ENCODE measurements at places on chromosomes 4 and X.

DNA sequence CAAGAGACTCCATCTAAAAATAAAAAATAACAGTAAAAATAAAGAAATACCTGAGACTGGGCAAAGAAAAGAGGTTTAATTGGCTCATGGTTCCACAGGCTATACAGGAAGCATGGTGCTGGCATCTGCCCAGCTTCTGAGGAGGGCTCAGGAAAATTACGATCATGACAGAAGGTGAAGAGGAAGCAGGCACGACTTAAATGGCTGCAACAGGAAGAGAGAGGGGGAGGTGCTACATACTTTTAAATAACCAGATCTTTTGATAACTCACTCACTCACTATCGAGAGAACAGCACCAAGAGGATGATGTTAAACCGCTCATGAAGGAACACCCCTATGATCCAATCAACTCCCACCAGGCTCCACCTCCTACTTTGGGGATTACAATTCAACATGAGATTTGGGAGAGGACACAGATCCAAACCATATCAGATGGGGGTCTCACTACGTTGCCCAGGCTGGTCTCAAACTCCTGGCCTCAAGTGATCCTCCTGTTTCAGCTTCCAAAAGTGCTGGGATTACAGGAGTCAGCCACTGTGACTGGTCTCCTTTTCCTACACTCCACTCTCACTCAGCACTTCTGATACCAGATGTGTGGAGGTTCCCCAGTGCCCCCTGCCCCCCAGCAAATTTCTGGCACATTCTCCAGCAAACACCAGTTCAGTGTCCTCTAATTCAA, 11.9 kb upstream of the ZNF157 start:
- no peak for DNase-seq

GRCh38 chr4:2991243-2991642, 27.9 kb downstream of the GRK4 start:
- DNase-seq, result no peak

- no peak for DNase-seq
Observed at GRCh38 chrX:71053217-71053621, 14.9 kb downstream of the SNX12 start.

GRCh38 chrX:108199691-108200090, 108.1 kb downstream of the ATG4A start:
- no peak for DNase-seq

- no peak for DNase-seq
Observed at GRCh38 chrX:34654696-34655490, 2.2 kb downstream of the TMEM47 start.

GRCh38 chr4:23680671-23681518, 209.0 kb downstream of the PPARGC1A start:
- no peak for DNase-seq

DNA sequence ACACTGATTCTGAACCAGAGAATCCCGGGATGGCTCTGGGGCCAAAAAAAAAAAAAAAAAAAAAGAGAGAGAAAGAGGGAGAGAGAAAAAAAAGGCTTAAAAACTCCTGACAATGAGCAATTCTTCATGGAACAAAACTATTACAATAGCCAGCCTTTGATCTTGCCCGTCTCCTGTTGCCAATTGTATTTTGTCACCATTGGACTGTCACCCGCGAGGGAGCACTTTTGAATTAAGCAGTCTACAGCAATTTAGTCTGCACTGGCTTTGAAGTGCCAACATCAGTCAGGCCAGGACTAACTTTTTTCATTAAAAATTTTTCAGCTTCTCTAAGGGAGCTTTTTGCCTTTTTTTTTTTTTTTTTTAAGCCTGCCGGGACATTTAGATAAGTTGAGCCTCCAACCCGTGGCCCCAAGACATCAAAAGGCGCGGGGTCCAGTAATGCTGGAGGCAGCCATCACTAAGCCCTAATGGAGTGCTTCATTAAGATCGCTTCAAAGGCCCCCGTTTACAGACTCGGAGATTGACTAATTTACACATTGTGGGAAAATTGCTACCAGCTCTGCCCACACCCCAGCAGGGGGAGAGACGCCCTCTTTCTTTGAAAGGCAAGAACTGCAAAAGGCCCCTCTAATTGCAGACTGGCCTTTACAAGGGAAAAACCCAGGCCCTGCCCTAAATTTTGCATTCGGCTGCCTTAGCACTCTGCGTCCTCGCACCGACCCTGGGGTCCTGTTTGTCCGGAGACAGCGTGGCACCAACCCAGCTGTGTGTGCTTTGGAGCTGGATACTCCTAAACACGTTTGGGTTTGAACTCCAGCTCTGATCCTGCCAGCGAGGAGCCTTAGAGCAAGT, 98.1 kb upstream of the MSX1 start:
- no peak for DNase-seq

DNA sequence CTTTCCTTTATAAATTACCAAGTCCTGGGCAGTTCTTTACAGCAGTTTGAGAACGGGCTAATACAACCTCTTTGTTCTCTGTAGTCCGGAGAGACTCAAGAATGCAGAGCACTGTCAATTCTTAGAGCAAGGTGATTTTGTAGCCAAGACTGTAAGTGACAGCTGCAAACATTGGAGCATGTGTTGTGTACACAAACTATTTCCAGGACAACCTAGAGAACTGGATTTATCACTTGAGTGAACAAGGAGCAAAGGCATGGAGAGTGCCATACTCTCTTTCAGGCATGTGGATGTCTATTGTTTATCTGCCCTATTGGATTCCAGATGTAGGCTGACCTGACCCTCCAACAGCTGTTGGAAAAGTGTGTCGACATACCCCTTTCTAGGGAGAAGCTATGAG, 153.9 kb downstream of the SPANXN3 start:
- DNase-seq, result no peak

- no peak for DNase-seq
Observed at GRCh38 chr4:169335331-169335730, 64.6 kb upstream of the SH3RF1 start.

DNA sequence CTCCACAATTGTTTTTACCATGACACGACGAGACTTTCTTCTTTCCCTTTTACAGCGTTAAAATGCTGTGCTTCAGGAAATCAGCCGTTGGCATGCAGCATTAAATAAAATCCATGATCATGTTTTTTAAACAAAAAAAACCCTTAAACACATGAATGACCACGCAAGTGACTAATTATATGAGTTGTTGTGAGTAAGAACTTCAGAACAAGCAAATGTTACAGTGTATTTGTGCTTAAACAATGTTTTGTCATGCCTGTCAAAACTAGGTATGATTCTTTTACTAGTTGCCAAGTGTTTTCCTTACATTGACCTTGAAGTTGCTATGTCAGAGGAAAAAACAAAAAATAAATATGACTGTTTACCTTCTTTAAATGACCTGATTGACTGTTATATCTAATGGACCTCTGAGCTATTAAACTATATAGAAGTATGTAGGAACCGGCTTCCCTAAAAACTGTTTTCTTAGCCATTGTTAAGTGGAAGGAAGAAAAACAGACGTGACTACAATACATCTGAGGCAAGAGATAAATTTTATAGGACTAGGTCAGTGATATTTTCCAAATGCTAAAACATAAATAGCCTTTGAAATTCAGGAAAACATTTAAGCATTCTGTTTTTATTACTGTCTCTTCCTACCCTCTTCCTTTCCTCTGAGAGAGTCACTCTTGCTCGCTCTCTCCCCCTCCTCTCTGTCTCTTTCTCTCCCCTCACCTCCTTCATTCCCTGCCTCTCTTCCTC, 197.1 kb downstream of the PALLD start:
- DNase-seq, result no peak

DNA sequence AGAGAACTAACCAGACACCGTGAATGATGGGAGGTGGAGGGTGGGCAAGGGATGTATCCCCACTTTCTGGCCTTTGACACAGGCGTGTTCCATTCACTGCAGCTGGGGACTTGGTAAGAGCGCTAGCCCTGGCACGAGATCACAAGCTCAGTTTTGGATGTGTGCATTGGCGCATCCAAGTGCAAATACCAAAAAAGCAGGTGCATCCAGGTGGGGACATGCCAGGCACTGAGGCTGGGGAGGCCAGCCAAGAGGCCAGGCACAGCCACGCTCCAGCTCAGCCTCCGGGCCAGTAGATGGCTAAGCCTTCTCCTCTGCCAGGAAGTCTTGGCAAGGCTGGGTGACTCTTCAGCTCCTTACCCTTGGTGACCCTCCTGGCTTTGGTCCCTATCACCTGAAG, 4.4 kb upstream of the ZFP92 start:
- no peak for DNase-seq

- DNase-seq, result no peak
Observed at GRCh38 chrX:46140272-46140671, 404.9 kb downstream of the ZNF674 start.

DNA sequence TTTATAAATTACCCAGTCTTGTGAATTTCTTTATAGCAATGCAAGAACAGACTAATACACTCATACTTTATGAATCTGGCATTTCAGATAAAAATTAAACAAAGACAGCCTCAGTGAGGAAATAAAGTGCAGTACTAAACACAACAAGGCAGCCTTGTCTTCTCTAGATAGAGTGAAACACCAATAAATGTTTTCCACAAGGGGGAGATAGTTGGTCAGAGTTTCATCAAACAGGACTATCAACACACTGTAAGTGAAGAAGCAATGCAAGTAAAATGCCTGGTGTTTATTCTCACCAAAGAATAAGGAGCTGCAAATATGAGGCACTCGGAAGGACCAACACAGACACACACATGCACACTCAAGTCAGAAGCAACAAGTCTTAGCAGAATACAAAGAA, 62.8 kb downstream of the FAM9B start:
- DNase-seq, result no peak

GRCh38 chr4:169745291-169745690, 12.5 kb downstream of the HPF1 start:
- no peak for DNase-seq

DNA sequence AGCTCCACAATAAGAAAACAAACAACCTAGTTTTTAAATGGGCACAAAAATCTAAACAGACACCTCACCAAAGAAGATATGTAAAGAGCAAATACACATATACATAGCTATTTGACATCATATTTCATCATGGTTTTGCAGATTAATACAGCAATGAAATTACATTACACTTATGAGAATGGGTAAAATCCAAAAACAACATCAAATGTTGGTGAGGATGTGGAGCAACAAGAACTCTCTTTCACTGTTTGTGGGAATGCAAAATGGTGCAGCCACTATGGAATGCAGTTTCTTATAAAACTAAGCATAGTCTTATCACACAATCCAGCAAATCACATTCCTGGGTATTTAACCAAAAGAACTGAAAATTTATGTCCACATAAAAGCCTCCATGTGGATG, 25.0 kb downstream of the TLR6 start:
- DNase-seq, result no peak

DNA sequence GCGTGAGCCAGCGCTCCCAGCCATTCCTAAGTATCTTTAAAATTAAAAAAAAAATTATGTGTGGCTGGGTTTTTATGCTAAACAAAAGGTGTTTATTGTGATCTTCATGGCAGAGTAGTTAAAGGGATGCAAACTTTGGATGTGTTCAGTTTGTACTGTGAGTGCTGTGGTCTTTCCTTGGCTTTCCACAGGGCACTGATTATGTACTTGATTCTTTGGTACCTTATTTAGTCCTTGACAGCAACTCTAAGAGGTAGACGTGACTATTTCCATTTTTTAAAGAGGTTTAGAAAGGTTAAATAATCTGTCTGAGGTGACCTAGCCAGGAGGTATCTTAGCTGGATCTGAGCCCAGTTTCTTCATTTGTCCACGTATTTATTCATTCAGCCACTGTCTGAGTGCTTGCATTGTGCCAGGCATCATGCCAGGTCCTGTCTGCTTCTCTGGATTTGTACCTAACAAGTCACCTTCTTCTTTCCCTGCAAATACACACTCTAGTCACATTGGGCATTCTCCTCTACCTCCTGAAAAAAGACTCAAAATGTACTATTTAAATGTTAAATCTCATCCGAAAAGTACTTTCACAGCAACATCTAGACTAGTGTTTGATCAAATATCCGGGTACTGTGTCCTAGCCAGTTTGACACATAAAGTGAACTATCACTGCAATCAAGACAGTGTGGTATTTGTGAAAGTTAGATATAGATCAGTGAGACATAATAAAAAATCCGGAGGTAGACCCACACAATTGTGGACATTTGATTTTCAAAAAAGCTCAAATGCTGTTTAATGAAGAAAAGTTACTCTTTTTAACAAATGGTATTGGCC, 31.5 kb downstream of the WWC2 start:
- DNase-seq, result no peak

GRCh38 chrX:119669424-119670037, 23.4 kb downstream of the SEPTIN6 start:
- DNase-seq, result no peak

DNA sequence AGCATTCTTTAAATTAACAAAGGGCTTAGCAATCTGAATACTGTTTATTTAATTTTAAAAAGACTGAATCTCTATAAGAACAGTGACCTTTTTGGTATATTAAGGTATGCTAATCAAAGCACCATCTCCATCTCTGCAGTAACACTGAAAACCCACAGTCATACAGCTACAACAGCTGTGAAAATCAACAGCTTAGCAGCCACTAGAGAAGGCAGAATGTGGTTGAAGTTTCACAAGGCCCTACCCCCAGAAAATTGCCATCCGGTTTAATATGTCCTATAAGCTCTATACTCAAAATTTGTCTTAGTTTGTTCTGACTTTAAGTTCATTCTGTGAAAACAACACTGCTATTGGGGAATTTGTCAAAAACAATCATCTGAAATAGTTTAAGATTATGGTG, 128.7 kb downstream of the OPHN1 start:
- no peak for DNase-seq

All from GM18507 (cell line).